ENCODE measurements at places on chromosomes 1 and 21.

DNA sequence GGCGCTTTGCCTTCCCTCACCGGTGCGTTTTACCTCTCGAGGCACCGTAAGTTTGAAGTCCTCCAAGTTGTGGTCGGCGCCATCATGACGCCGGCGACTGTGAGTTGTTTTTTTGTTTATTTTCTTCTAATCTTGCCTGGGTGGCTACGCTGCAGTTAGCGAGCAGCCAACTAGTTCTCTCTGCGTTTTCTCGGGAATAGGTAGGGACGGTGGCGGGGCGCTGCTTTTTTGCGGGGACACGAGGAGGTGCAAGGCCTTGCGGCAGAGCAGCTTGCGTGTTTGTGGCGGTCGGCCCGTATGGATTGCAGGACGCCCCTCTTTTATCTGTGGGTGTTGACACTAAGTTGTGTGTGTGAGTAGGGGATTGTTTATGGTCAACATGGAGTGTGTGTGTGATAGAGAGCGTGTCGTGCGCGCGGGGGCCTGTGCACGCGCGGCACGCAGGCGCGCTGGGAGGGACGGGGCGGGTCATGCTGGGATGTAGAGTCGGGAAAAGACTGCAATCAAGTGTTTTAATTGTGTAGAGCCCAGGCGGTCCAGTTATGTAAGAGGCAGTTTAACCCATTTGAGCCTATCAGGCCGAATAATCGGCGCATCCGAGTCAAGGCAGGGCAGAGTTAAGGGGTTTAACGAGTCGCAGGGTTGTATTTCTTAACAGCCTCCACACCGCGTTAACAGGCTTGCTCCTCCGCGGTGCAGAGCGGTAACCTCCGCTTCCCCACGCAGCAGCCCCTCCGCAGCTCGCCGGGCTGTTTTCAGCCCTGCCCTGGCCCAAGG, 1.2 kb upstream of the NEGR1 start:
- peak; percentile 80 for DNase-seq

- no peak for DNase-seq
Observed at GRCh38 chr1:55708781-55709180, 493.6 kb upstream of the USP24 start.

DNA sequence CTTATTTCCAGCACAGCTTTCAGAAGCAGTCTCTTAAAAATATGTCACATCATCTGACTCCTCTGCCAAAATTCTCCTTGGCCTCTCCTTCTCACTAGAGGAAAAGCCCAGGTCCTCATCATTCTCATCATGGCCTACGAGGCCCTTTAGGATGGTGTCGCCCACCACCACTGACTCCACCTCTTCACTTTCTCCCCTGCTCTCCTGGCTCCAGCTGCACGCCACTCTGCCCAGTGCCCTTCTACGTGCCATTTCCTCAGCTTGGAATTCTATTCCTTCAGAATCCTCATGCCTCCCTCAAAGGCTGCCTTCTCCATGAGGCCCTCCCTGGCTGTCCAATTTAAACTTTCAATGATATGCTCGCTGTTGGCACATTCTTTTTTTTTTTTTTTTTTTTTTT, 25.3 kb upstream of the BTG2 start:
- no peak for DNase-seq

- DNase-seq = no peak
Observed at GRCh38 chr21:25507522-25507921, 99.8 kb downstream of the MRPL39 start.

DNA sequence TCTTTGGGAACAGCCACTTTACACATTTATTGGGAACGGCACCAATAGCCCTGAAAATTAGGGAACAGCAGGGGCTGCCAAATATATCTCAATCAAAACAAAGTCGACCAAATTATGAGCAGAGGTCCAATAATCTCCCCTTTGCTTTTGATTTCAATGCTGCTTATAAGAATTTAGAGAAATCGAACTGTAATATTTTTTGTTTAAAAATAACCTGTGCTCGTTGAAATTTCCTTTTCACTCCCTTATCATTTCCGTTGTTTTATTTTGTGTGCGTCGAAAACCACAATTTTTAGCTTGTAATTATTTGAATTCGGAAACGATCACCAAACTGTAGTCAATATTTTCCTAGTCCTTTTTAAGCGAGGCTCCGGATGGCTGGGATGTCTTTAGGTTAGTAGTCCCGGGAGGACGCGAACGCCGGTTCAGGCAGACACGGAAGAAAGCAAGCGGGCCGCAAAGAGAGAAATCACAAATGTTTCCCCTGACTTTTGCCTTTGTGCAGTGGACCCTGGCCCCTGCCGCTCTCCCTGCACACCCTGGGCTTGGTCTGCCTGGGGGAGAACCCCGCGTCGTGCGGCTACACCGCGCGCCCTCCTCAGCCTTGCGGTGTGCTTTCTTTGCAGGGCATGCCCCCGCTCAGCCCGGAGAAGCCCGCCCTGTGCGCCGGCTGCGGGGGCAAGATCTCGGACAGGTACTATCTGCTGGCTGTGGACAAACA, 2.3 kb downstream of the LHX9 start:
- no peak for DNase-seq
